Colonic mucosa (tissue), 4 donors: ENCODE measurements at places on chromosomes 7 and 10. TPM values are rescaled to one million over a fixed set of nuclear protein-coding genes. Genes with fewer than 3 reads are reported as not detected.

The CDK14 gene
- total RNA-seq = 1.9 TPM

The HOXA1 gene
- total RNA-seq = 1.7 TPM

The UBE3C gene
- total RNA-seq = 60.7 TPM

DNA sequence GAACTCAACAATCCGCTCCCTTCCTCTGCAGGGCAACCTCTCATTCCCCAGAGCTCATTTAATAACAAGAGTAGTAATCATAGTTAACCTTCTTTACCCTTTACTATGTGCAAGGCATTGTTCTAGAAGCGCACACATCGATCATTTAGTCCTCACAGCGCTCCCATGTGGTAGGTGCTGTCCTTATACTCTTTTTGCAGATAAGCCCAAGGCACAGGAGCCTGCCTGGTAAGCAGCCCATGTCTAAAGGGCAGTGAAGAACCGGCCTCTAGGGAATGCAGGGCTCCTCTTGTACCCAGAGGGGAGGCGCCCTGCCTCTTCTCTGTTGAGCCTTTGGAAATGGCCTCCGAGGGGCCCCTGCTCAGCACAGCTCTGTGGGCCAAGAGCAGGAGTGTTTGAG lies 14.3 kb downstream of the CHST3 start:
- no peak for DNase-seq

GRCh38 chr10:86646933-86647332 lies 7.4 kb upstream of the OPN4 start:
- no peak for DNase-seq

- DNase-seq = no peak
Observed at GRCh38 chr10:50554376-50554994, 69.3 kb downstream of the SGMS1 start.

- DNase-seq = no peak
Observed at GRCh38 chr10:83542774-83543411, 596.4 kb upstream of the GHITM start.

DNA sequence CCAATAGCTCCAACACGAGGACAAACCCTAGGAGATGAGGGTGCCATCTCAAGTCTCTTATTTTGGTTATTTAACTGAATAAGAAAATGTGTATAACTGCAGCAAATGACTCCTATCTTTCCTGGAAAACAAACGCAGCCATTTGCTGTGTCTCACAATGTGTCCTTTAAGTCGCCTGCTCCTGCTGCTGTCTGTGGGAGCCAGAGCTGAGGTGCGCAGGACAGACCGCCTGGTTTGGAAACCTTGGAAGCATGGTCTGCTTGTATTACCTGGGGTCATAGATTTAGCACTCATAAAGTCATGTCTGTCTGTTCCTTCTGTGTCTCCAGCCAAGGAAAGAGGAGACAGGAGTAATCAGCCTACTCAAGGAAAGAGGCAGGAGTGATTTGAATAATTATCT lies 760.2 kb downstream of the GRID1 start:
- DNase-seq = no peak
